ENCODE measurements at places on chromosomes 11 and 22.

- no peak for DNase-seq
Measured at GRCh38 chr11:67558084-67558772, 25.4 kb upstream of the GSTP1 start.

GRCh38 chr11:46055371-46055770 lies 65.9 kb downstream of the PHF21A start:
- DNase-seq: no peak

DNA sequence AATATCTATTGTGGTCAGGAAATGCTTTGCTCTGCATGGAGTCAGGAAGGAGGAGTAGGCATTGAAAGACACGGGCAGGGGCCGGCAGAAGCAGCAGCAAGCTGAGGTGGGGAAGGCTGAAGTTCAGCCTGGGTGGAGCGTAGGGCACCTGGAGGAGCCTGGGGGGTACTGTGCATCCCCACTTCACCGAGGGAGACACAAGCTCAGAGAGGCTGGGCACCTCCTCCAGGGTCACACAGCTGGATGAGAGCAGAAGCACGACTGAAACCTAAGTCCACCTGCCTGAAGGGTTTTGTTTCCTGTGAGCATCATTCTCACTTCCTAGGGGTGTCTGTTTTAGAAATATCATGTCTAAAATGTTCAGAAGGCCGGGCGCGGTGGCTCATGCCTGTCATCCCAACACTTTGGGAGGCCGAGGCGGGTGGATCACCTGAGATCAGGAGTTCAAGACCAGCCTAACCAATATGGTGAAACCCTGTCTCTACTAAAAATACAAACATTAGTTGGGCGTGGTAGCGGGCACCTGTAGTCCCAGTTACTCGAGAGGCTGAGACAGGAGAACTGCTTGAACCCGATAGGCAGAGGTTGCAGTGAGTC lies 138.3 kb downstream of the MPPED1 start:
- no peak for DNase-seq

DNA sequence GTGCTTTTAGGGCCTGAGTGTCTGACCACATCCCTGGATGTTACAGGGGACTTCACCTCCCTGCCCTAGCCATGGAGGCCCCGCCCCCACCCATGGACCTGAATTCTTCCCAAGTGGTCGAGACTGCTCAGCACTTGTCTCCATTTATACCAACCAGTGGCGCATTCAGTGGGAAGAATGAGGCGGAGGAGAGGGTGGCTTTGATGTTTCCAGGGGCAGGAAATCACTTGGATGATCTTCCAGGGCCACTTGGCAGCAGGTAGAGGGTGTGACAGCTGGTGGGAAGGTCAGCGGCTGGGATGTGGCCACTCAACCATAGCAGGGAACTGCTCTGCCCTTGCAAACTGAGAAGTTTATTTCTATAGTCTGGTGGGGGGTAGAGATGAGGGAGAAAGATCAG lies 155.1 kb upstream of the BLID start:
- no peak for DNase-seq

- no peak for DNase-seq
Measured at GRCh38 chr11:98834776-98835175, 186.0 kb upstream of the CNTN5 start.

- DNase-seq: no peak
Measured at GRCh38 chr11:29627541-29627940, 389.3 kb downstream of the KCNA4 start.

DNA sequence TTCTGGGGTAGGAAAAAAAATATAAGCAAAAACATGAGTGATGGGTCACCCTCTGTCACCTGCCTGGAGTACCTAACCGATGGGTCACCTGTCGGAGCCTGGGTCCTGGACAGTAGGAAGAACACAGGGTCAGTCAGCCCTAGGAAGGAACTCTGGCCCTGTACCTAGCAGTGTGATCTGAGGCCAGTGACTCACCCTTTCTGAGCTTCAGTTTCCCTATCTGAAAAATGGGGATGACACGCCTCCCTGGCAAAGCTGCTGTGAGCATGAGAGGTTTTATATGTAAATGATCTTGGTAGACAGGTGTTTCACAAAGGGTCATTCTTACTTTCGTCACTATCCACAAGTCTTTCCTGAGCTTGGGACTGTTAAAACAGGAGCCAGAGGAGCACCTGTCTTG lies 182.0 kb downstream of the ST3GAL4 start:
- no peak for DNase-seq

- no peak for DNase-seq
Measured at GRCh38 chr11:35039076-35039475, 99.9 kb upstream of the CD44 start.
